ENCODE measurements at places on chromosomes 6 and 20.

DNA sequence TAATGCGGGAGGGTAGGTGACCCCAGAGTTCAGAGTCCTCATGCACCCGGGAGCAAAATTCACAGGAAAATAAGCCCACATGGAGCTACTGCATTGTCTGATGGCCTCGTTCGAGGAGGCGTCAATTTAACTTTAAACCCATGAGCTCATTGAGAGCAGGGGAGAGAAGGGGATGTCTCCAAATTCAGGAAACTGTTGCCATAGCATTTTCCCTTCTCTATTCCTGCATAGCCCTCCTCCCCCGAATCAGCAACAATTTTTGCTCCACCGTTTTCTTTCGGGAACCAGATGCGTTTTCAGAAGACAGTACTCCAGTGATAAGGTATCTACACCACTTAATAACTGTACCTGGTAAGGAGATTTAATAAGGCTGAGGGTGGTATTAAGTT lies 324 bp upstream of the LAMP5 start:
- DNase-seq = no peak

DNA sequence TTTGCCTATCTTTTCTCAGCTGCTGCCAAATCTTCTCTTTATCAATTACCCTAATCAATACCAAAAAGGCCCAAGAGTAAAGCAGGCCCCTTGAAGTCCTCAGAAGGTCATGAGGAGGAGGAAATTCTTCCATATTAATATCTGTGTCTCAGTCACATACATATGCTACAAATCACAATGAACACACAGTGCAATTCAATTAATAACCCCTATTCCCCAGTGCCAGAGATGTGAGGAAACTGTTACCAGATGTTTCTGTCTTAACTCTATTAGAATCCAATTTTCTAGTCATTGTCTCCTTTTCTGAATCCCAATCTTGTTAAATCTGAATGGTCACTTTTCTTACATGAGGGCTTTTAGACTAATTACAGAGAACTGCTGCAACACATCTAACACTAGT lies 45.9 kb upstream of the SLC2A12 start:
- DNase-seq = no peak

DNA sequence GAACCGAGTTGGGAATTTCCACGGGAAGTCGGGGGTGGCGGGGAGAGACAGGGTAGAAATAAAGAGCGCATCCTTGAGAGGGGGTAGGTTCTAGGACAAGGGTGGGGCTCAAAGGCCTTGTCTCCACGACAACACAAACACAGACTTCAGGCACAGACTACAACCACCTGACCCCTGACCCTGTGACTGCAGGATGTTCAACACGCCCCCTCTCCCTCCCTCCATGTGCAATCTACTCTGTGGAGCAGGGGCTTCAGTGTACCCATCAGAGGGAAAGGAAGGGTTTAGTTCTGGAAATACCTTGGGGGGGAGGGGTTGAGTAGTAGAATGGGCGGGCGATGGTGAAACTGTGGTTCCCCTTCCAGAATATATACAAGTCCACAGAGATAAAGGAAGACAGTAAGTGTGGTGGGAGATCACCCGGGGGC lies 651 bp upstream of the TAPBP start:
- DNase-seq = no peak

GRCh38 chr6:152085451-152085921 lies 278.0 kb downstream of the ESR1 start:
- DNase-seq = no peak

GRCh38 chr6:88952065-88952704 lies 11.2 kb downstream of the RNGTT start:
- DNase-seq = no peak
